ENCODE measurements at places on chromosomes 1 and 21.

DNA sequence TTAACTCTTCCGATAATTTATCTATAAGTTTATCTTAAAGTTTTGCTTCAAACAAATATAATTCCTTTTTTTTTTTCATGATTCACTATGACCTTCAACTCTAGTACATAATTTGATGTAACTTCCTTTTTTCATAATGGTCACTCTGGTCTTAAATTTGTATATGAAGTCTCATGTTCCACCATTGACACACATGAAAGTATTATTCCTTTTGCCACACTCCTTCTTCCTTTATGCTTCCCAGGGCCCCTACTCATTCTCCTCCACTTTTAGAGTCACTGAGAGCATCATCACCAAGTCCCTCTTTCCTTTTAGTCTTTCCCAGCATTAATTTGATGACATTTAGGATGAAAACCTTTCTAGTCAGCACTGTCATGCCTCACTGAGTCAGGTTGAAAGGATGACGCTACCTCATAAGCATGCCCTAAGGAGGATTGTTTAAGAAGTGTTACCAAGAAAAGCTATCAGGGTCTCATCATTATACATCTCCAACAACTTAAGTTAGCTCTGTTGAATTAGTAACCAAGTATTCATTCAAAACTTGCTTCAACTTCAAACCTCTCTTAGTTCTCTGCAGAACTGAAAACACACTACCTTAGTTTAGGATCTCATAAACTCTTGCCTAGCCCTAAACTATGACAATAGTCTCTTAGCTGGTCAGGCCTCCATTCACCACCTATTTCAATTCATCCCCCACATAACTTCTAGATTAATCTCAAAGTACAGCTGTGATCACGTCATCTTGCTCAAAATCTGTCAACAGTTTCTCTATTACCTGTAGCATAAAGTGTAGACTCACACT, 14.5 kb downstream of the AUNIP start:
- DNase-seq, result no peak

GRCh38 chr1:242523719-242524570, 552 bp downstream of the PLD5 start:
- peak; percentile 80 for DNase-seq

GRCh38 chr21:35102488-35103371, 53.6 kb upstream of the RUNX1 start:
- peak; percentile 41 for DNase-seq

DNA sequence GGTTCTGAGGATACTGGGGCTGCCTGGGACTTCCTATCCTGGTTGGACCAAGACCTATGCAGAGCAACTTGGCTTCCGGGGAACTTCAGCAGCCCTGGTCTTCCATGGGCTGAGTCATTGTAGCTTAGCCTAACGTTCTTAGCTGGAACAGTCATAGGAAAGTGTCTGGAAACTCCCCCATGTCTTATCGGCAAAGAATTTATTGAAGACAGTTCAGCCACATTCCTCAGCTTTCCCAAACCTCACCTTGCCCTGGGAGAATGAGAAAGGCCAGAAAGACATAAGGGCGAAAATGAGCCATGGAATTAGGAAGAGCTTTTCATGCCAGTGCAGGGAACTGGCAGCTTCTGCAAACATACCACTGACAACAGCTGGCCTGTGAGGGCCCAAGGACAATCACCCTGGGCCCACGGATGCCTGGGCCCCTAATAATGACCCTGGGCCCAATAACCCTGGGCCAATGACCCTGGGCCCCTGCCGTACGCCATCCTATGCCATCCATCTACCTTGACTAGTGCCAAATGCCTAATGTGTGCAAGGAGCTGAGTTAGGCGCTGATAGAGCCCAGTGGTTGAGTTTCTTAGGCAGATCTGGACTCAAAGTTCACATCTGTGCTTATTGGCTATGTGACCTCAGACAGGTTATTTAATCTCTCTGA, 114.4 kb upstream of the GADD45A start:
- no peak for DNase-seq

DNA sequence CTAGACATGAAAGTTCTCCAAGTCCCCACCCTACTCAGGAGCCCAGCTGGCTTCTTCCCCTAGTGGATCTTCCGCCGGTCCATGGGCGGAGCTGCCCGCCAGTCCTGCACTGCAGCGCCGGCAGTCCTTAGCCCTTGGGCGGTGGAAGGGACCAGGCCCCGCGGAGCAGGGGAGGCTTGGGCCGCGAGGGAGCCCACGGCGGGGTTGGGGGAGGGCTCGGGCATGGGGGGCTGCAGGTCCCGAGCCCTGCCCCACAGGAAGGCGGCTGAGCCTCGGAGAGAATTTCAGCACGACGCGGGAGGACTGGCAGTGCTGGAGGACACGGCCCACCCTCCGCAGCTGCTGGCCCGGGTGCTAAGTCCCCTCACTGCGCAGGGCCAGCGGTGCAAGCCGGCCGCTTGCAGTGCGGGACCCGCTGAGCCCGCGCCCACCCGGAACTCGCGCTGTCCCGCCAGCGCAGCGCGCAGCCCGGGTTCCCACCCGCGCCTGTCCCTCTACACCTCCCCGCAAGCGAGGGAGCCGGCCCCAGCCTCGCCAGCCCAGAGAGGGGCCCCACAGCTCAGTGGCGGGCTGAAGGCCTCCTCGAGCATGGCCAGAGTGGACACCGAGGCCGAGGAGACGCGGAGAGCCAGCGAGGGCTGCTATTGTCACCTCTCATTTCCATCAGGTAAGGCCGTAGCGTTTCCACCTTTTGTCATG, 1398.6 kb downstream of the MRPL39 start:
- DNase-seq, result no peak

DNA sequence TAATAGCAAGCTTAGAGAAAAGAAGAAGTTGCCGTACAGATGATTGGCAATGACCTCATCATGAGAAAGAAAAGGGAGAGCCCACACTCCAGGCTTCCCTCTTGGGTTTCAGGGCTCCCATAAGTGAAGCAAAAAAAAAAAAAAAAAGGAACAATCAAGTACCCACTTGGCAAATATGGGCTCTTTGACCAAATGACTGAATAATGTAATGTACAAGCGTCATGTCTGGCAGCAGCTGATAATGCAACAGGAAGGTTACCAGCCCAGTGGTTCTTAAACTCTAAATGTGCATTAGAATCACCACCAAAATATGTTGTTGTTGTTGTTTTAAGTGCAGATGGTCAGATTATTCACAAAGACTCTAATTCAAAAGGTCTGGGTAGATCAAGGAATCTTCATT, 13.5 kb downstream of the TNFSF4 start:
- DNase-seq, result no peak

- no peak for DNase-seq
These were observed 749 bp downstream of the SDCCAG8 start for GRCh38 chr1:243256590-243256989.

DNA sequence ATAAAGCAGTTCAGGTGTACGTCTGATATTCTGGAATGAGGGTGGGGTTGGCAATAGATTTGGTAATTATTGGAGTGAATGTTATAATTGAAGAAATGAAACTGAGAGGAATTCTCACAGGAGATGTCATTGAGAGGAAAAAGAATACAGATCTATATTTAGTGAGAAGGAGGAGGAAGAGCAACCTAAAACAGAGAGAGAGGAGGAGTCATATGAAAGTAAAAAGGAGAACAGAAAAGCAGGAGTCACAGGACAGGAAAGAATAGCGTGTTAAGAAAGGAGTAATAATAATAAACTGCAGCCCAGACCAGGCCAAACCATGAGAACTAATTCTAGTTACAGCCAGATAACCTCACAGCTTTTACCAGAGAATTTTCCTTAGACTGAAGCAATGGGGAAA, 62.7 kb upstream of the MROH9 start:
- DNase-seq, result no peak

GRCh38 chr1:214472364-214472763, 79.0 kb downstream of the PTPN14 start:
- no peak for DNase-seq

DNA sequence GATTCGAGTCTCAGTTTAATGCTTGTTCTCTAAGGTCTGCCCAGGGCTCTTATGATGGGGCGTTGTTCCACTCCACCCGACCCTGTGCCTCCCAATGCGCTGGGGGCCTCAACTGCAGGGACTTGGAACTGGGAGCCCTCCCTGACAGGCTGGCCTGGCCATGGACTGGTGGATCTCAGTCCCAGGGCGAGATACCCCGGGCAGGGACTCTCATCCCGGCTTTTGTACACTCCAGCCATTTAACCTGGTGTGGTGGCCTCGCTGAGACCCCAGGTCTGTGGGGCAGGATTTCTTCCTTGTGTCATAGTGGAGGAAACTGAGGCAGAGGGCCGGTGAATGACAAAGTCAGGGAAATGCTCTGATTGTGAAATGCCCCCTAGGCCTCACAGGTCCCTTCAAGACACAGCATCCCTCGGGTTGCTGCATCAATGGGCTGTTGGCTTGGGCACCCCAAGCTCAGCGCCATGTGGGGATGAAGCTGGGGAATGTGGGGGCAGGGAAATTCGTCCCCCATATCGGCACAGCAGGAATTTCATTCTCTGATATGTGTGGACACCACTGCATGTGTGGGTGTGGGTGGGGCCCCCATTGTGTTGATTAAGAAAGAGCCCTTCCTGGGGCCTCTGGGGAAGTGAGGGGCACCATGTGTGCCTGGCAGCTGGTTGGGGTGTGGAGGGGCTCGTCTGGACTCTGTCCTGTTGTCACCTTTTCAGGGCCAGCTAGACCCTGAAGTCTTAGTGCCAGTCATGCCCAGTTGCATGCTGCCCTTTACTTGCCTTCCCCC, 19.9 kb upstream of the ZNF678 start:
- DNase-seq, result no peak

DNA sequence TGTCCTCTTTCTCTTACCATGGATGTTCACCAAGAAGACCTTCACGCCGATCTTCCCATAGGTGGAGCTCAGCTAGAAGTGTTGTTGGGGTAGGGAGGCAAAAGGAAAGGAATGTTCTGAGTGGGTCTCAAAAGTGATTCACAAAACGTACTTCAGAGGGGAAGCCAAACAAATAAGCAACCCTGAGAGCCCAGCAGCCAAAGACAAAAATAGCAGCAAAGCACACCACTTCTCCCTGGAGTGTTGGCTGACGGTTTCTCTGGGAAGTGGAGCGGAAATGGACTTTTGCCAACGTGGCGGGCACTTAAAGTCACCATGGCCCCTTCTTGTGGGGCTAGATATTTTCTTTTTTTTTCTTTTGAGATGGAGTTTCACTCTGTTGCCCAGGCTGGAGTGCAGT, 23.1 kb downstream of the SLC26A9 start:
- no peak for DNase-seq

DNA sequence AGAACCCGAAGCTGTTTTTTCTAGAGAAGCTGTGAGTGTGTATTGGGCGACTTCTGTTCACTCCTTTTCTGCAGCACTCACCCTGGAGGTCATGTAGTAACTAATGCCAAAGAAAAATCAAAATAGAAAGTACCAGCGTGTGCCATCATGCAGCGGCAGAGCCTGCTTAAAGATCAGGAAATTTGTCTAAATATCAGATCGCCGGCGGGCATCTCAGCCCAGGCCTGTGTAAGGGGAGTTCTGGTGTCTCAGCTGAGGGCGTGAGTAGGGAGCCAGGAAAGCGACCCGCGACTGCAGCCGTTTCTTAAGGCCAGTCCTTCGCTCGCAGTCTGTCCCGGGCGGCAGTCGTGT, 768 bp downstream of the EDARADD start:
- peak; percentile 50 for DNase-seq

GRCh38 chr1:177307771-177308170, 137.0 kb downstream of the BRINP2 start:
- no peak for DNase-seq

- DNase-seq, result peak; percentile 3
These were observed 1.0 kb upstream of the FAM89A start for GRCh38 chr1:231040800-231041718.

DNA sequence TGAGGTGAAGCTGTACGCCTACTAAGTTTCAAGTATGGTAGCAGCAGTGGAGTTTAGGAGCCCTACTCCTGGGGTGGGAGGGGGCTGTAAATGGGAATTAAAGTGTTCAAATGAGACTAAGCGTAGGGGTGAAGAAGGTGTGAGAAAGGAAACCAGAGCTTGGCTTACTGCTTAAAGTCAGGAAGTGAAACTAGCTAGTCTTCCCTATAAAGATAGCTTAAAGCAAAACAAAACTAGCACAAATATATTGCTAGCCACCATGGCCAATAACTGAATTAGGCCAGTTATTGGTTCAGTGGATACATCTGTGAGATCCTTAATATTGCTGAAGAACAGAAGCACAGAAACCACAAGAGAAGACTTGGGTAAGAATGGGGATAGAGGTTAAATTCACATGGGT, 492.2 kb upstream of the PKN2 start:
- DNase-seq, result no peak

DNA sequence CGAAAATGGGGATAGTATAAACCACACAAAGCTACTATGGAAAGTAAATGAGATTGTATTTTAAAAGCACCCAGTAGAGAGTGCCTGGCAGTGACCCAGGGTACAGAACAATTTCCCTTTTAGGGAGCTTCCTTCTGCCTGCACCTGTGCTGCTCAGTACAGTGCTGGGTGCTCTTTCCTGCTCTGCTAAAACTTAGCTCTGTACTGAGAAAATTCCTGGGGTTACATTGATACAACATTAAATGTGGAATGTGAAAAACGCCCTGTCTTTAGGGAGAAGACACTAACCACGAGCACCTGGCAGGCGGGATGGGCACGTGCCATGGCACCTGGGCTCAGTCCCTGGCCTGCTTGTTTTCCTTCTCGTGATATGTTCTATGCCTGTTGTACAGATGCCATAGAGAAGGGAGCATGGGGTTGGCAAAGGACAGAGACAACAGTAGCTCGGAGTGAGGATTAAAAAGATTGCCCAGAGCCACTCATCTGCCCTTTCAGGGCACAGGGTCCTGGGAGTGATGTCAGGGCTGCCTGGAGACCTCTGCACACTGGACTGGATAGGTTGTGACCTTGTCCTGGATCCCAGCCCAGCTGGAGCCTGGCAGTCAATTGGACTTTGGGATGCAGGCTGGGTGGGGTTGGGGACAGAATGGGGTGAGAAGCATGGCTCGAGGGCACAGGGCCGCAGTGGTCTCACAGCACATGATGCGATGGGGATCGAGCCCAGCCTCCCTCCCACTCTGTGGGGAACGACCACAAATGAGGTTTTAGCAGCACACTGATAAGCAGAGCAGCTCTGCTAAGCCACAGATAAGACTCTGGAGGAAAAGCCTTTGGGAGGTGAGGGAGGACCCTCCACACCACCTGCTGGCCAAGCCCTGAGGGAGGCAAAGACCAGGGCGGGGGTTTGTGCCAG, 4.2 kb downstream of the SPATA46 start:
- no peak for DNase-seq

DNA sequence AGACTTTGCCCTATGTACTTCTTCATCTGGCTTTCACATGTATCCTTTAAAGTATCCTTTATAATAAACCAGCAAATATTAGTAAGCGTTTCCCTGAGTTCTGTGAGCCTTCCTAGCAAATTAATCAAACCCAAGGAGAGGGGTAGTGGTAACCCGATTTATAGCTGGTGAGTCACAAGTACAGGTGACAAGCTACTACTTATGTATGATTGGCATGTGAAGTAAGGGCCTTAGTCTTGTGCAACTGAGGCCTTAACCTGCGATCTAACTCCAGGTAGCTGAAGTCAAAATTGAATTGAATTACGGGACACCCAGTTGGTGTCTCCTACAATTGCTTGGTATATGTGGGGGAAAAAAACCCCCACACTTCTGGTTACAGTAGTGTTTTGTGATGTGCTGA, 26.0 kb downstream of the SLC16A1 start:
- DNase-seq, result no peak

GRCh38 chr1:6603238-6603914, 707 bp upstream of the KLHL21 start:
- no peak for DNase-seq
